ENCODE measurements at places on chromosomes 5 and 9. TPM values are rescaled to one million over a fixed set of nuclear protein-coding genes. Genes with fewer than 3 reads are reported as not detected.

EXD3 gene
- 37.3 TPM for total RNA-seq

KLHL3 gene
- 12.7 TPM for total RNA-seq

RFK gene
- 10.2 TPM for total RNA-seq

SV2C gene
- 0.18 TPM for total RNA-seq

SLC46A2 gene
- total RNA-seq: not detected

PPP2R2B gene
- 19.7 TPM for total RNA-seq

WDR5 gene
- total RNA-seq: 43.5 TPM

PRELID1 gene
- 80.5 TPM for total RNA-seq

CCT5 gene
- 145 TPM for total RNA-seq

SPAG8 gene
- total RNA-seq: 0.89 TPM

SPRY4 gene
- total RNA-seq: 21.3 TPM

CEL gene
- total RNA-seq: 4.3 TPM

RGS7BP gene
- total RNA-seq: 1.0 TPM

GABRA1 gene
- total RNA-seq: not detected

SHROOM1 gene
- 8.6 TPM for total RNA-seq

LCN2 gene
- total RNA-seq: not detected

BHMT2 gene
- total RNA-seq: not detected

SAXO1 gene
- 0.43 TPM for total RNA-seq

DND1 gene
- 3.3 TPM for total RNA-seq

SPATA31A3 gene
- not detected for total RNA-seq

IGIP gene
- 2.6 TPM for total RNA-seq

PCDHGA1 gene
- total RNA-seq: 0.22 TPM

SLC36A3 gene
- total RNA-seq: not detected

CAMSAP1 gene
- 64.4 TPM for total RNA-seq

IL13 gene
- total RNA-seq: 0.50 TPM

CYSRT1 gene
- total RNA-seq: 1.7 TPM

TPPP gene
- 0.24 TPM for total RNA-seq

MEIKIN gene
- total RNA-seq: not detected

ATP6V1G1 gene
- 107 TPM for total RNA-seq

AMBP gene
- total RNA-seq: 0.22 TPM

C9orf85 gene
- 13.6 TPM for total RNA-seq

GDNF gene
- total RNA-seq: 0.86 TPM

UTP15 gene
- total RNA-seq: 26.9 TPM

FOXD1 gene
- total RNA-seq: 0.09 TPM

ATP10B gene
- 0.09 TPM for total RNA-seq

ELAVL2 gene
- total RNA-seq: 1.4 TPM

PPP3R2 gene
- 0.34 TPM for total RNA-seq

LMBRD2 gene
- 8.3 TPM for total RNA-seq

NKD2 gene
- 52.8 TPM for total RNA-seq

PRLR gene
- 2.1 TPM for total RNA-seq

UGT3A1 gene
- total RNA-seq: not detected

LECT2 gene
- not detected for total RNA-seq

NUTM2G gene
- total RNA-seq: not detected

GNA14 gene
- total RNA-seq: 0.22 TPM

CORO2A gene
- total RNA-seq: 5.9 TPM

OR1L6 gene
- not detected for total RNA-seq

IL9 gene
- total RNA-seq: not detected

CWC27 gene
- 28.6 TPM for total RNA-seq

PCDHB16 gene
- 24.6 TPM for total RNA-seq

PROP1 gene
- total RNA-seq: not detected

FOXI1 gene
- total RNA-seq: not detected

C5orf52 gene
- not detected for total RNA-seq

DNM1 gene
- 89.2 TPM for total RNA-seq

SLC34A3 gene
- 0.27 TPM for total RNA-seq

DPYSL3 gene
- 165 TPM for total RNA-seq

Data from mesothelial cell of epicardium (in vitro differentiated cells).